ENCODE measurements at places on chromosomes 1 and 21.

DNA sequence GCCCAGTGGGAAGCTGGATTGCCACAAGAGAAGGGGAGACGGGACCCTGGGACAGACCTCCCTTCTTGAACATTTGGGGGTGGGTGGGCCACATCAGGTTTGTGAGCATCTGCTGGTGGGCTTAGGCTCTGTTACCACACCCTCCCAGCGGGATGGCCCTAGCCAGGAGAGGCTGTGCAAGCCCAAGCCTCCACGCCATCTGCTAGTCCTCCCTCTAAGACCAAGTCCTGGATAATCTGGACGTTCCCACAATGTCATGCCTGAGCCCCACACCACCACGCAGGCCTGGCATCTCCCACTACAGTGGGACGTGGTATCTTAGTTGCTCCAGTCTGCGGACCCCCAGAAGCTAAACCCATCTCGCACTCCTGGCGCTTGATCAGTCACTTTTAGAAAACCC is 3.7 kb upstream of the IBA57 start:
- DNase-seq, result no peak

GRCh38 chr1:195604287-195604686 is 1004.0 kb downstream of the KCNT2 start:
- no peak for DNase-seq

GRCh38 chr21:19475525-19475924 is 1071.9 kb upstream of the TMPRSS15 start:
- no peak for DNase-seq

- DNase-seq, result no peak
These were observed 43.4 kb downstream of the GNPAT start for GRCh38 chr1:231284441-231284840.

- DNase-seq, result no peak
These were observed 44.8 kb downstream of the SLC45A1 start for GRCh38 chr1:8362701-8363101.

DNA sequence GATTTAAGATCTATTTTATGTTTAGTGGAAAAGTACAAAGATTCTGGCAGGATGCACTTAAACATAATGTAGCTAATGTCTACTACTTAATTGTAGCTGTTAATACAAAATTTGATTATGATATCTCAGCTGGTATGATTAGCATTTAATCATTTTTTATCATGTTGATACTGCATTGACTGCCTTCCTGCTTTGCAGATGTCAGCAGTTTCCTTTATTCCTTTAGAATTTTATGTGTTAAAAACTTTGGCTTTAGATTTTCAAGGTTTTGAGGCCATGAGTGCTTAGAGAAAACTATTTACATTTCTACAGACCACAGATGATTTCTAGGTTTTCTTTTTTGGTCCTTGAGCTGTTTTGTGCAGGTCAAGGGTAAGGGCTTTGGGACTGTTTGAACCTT is 152.2 kb downstream of the ZNF326 start:
- DNase-seq, result no peak

DNA sequence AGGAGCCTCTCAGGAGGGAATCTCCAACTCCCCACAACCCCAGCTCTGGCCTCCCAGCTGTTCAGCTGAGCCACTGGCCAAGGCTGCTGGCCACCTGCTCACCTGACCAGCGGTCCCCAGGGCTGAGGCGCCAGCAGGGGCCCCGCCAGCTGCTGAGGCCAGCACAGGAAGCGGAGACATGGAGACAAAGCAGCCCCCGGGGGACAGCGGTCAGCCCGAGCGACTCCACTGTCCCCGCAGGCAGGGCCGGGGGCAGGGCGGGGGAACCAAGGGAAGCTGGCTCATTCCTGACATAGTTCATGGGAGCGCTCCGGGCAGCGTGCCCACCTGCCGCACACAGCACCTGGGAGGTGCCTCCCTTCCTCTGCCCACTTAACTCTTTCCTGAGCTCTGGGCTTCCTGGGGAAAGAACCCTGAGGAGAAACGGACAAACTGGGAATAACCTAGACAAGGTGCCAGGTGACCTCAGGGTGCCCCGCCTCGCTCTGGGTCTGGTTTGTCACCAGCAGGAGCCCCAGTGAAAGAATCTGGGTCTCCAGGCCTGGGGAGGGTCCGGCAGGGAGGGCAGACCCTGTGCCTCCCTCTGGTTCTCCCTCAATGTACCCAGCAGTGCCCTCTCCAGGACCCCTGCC is 10.7 kb downstream of the EPHA2 start:
- no peak for DNase-seq

DNA sequence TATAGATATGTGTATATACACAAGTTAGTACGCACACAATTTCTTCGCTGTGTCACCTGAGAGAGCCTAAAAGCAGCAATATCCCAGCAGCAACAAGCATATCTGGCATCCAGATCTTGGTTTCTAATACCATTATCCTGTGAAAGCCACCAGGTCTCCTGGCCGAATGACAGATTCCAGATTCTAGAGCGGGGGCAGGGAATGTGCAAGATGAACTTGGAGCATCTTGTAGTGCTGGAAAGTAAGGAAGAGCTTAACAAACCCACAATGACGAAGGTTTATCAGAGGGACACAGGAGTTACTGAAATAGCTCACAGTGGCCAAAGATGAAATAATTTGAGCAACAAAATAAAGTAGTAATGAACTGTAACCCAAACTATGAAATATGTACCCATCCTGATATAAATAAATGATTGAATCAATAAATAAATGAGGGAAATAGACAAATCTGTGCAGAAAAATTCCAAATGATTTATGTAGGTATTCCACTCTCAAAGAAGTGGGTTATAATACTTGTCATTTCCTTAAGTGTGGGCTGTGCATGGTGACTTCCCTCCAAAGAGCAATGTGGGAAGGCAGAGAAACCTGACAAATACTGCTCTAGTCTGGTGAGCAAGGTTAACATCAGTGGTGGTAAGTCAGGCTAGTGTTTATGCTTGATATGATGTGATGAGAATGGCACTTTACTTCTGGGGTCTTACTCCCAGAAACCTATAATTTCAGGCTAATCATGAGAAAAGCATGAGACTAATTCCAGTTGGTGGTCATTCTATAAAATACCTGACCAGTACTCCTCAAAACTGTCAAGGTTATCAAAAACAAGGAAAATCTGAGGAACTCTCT is 67.9 kb downstream of the LRRC8D start:
- no peak for DNase-seq

- DNase-seq, result no peak
These were observed 88.0 kb upstream of the IFFO2 start for GRCh38 chr1:19044471-19044870.

- no peak for DNase-seq
These were observed 687 bp downstream of the TGFBR3 start for GRCh38 chr1:91885213-91885715.

DNA sequence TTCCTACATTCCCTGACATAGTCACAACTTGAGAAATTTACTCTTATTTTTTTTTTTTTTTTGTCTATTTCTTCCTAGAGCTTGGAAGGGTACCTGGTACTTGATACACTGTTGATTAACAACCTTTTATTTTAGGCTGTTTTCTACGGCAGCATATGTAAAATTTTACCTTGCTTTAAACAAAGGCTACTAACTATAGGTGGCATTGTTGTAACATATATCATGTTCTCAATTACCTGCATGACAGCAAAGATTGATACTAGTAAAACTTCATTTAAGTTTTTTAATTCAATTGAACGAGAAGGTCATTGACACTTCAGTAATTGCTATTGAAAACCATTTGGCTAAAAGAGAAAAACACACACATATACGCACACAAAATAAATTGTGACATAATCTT is 238.3 kb upstream of the ESRRG start:
- DNase-seq, result no peak

DNA sequence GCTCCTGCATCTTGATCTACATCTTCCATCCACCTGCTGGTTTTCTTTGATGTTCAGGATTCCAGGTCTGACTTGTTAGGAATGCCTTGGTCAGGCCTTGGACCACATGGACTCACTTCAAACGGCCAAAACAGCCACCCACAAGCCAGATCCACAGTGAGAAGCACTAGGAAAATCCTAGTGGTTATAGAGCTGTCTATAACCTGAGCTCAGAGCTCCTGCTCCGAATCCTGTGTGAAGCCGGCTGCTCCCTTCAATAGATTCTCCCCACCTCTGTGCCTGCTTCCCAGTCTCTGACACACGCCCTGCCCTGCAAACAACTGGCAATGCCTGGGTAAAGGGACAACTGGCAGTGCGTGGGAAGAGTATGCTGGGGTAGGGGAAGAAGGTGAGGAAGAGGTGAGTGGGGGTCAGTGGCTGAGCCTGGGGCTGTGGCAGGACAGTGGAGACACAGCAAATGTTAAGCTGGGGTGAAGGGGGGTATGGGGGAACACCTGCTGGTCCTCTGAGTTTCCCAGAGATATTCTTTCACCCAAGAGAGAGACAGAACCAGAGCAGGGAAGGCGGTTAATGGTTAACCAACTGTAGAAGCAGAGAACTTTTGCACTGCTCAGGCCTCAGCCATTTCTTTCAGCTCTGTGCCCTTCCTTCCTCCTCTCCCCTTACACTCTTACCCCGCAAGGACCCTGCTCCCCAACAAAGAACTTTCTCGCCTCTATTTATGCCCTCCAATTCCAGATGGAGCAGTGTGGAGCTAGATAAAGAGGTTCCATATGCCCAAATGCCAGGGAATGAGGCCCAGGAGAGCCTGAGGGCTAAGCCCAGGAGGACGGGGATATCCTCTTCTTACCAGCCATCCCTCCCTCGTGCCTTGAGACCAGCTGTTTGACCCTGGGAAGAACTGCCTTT is 4.5 kb downstream of the PLXNA2 start:
- DNase-seq, result no peak

- no peak for DNase-seq
These were observed 56.8 kb upstream of the LYST start for GRCh38 chr1:235923466-235924021.

DNA sequence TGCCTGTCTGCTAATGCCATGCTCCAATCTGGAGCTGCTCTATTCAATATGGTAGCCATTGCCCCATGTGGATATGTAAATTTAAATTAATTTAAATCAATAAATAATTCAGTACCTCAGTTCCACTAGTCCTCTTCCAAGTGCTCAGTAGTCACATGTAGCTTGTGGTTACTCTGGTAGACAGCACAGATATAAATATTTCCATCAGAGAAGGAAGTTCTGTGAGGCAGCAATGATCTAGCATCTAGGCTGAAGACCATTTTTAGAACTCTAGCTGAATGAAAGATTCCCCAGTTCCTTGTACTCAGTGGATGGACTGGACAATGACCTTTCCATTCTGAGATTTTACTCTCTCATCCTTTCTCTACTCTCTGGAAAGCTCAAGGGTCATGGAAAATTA is 25.8 kb upstream of the CAPZB start:
- DNase-seq, result no peak

GRCh38 chr1:115949156-115949555 is 27.2 kb upstream of the SLC22A15 start:
- no peak for DNase-seq

GRCh38 chr1:50974618-50974935 is 4.5 kb downstream of the CDKN2C start:
- no peak for DNase-seq

- DNase-seq, result no peak
These were observed 23.4 kb upstream of the TDRD10 start for GRCh38 chr1:154478639-154479038.

- DNase-seq, result no peak
These were observed 5.0 kb upstream of the SRSF4 start for GRCh38 chr1:29186707-29187106.

DNA sequence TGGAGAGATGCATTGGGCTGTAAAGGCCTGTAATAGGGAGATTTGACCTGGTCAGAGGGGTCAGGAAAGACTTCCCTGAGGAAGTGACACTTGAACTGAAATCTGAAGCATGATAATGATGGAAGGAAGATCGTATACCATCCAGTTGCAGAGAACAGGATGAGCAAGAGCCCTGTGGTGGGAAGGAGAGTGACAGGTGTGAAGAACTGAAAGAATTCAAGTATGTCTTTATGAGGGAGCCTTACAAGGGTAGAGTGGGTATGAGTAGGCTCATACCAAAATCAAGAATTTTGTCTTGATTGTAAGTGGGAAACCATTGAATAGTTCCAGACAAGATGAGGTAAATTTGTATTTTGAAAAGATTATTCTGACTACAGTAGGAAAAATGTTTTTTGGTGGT is 129.4 kb downstream of the RASAL2 start:
- DNase-seq, result no peak

GRCh38 chr1:197213193-197213592 is 54.9 kb upstream of the CRB1 start:
- no peak for DNase-seq

DNA sequence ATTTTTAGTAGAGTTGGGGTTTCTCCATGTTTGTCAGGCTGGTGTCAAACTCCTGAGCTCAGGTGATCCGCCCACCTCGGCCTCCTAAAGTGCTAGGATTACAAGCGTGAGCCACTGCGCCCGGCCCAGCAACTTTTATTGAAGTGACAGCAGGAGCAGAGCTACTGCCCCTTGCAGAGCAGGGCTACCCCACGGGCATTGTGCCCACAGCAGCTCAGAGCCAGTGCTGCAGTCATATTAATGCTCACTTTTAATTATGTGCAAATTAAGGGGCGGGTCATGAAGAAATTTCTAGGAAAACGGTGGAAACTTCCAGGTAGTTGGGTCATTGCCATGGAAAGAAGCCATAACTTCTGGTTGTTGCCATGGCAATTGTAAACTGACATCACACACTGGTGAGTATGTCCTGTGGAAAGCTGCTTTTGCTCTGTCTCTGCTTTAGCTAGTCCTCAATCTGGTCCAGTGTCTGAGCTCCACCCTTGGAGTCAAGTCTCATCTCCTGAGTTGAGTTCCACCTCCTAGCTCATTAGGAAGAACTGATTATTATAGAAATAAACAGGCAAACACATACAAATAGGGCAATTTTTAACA is 127.3 kb upstream of the ADGRL4 start:
- no peak for DNase-seq

DNA sequence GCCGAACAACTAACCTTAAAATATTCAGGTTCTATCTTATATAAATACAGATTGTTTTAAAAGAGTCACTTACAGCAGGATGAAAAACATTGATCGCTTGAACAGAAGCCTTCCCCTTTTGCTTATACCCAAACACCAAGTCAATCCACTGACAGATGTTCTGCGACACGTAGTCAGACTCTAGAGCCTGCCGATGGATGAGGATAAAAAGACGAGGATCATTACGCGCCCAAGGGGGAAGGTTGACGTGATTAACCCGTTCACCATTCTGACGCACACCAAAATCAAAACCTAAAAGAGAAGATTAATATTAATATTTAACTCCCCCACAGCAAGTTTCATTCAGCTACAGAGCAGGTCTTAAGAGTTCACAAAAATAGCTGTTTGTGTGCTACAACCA is 59.4 kb upstream of the GNG4 start:
- no peak for DNase-seq

DNA sequence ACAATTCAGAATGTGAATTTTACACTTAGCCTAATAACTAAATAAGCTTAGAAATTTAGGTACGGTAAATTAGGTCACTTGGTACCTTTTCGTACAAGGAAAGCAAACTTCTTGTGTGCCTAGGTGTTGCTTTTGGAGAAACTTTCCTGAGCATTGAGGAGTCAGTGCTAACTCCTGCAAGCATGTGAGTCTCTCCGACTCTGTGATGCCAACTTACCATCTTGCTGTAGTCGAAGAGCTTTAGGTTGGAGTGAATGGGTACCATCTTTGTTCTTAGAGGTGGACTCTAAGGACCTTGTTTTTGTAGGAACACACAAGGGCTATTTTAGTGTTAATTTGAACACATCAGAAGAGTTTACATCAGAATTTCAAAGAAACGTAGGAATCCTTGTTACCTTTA is 688.9 kb downstream of the USP25 start:
- no peak for DNase-seq

Measured in stimulated activated CD8-positive, alpha-beta memory T cell treated with anti-CD3 and anti-CD28 coated beads, Interleukin-2, amount 100 ng/mL, for 48 hours (primary cell).